ENCODE measurements at places on chromosomes 7 and 10.

DNA sequence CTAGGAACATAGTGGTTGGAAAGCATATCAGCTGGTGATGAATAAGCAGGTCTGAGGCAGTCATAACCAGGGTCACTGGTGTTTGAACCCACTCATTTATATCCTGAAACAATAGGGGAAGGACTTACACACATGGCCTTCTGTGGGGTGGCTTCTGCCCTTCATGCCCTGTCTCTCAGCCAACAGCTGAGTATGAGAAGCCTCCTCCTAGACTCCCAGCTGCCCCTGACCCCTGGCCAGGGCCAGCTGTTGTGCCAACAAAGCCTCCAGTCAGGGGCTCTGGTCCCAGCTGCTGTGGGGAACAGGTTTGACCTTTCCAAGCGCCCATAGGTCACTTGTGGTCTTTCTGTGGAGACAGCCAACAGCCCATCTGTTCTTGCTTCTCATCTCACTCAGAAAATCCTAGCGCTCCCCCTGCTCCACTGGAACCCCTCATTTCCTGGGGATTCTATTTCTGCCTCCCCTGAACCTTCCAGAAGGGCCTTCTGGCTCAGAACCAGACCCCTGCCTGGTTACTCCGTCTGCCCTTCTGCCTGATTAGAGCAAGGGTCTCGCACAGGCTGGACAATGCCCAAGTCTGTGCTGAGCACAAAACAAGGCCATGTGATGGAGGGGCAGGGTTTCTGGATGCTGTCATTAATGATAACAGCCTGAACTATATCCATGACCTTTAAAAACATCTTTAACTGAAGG, 9.7 kb upstream of the PURB start:
- no peak for DNase-seq

- DNase-seq, result no peak
These were observed 544.8 kb downstream of the CNTNAP2 start for GRCh38 chr7:146661435-146661834.

DNA sequence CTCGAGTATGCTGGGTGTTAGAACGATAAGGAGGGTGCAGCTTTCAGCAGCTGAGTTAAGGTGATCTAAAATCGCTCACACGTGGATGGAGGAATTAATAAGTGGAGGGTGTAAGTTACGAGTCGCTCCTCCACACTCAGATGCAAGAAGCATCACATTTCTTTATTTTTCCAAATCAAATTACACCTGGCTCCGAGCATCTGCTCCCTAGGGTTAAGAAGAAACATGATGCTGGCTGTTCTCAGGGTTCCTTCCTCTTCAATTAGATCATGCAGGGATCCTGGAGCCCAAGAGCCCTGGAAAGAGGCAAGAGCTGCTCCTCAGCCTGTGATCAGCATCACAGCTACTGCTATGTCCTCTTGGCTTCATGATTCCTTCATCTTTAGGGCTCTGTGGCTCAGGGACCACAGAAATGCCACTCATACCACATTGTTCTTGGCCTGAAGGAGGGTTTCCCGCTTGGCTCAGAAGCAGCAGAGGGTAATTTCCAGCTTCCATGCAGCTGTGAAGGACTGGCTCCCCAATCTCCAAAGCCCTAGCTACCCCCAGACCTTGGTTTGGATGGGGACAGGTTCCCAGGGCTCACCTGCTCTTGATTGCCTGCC, 235.9 kb upstream of the ZNF32 start:
- DNase-seq, result no peak

- no peak for DNase-seq
These were observed 126.5 kb upstream of the GAD2 start for GRCh38 chr10:26090026-26090425.

GRCh38 chr10:122252805-122253204, 18.3 kb upstream of the BTBD16 start:
- no peak for DNase-seq

GRCh38 chr10:96516337-96516736, 2.6 kb upstream of the TLL2 start:
- no peak for DNase-seq

DNA sequence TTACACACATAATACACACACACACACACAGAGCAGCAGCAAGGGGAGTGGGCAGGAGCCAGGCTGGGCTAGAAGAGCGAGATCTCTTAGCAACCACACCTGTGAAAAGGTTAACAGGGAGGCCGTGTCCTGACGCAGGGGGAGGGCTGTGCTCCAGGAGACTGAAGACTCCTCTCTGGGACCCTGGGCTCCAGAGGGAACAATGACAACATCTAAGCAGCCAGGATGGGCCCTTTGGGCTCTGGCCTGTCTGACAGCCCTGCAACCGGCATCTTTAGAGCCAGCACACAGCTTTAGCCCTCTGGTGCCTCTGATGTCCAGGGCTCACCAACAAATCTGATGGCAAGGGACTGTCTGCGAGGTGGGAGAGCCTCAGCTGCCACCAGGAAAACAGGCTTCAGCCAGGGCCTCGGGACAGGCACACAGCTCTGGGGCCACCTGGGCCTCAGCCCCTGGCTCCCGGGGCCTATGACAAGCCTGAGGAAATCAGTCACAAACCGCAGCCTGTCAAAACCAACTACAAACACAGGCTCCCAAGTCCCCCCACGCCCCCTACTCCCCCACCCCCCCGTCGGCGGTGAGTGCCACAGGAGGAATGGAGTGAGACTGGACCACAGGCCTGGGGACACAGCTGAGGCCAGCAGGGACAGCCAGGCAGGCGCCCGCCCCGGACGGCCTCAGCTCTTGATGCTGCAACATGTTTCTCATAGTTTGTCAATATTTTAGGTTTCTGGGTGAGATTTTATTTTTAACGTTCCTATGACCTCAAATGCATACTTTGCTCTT, 102.8 kb downstream of the TNS3 start:
- no peak for DNase-seq

DNA sequence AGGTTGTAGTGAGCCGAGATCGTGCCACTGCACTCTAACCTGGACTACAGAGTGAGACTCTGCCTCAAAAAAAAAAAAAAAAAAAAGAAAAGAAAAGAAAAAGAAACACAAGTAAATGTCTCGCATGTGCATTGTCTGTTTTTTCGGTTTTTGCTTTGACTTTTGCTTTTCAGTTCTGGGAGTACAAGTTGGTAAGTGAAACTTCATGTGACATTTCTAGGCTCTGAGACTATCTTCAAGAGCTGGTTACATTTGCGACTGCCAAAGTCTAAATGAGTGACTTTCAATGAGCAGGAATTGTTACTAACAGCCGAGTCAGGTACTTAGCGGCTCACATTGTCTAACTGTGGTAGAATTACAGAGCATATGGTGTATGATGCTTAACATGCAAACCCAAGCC, 107.0 kb upstream of the CELF2 start:
- no peak for DNase-seq

DNA sequence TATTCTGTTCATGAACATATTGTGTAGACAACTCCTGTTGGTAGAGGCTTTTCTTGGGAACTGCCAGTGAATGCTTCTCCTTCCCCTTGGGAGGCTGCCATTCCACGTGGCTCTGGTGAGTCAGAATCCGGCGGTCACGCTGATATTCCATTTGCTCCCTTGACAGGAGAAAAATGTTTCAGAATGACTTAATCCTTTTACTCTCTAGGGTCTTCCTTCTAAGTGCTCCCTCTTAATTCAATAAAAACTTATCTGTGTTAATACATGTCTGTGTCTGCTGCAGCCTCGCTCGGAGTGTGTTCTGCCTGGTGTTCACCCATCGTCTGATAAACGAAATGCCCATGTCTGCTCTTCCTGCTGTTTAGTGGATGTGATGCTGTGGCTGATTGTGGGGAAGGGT, 278.6 kb downstream of the ARHGAP12 start:
- DNase-seq, result peak; percentile 70

- no peak for DNase-seq
These were observed 24.1 kb upstream of the ZC3HAV1L start for GRCh38 chr7:139059905-139060304.

DNA sequence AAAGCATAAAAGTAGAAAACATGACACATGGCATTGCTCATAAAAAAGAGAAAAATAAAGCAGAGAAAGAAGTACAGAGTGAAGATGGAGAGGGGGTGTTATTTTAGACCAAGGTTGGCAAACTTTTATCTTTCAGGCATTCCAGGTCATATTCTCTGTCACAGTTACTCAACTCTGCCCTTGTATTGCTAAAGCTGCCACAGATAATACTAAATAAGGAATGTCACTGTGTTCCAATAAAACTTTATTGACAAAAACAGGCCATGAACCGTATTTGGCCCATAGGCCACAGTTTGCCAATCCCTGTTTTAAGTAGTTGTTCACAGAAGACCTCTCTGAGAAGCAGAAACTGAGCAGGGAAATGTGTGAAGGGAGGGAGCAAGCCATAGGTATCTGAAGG, 167.4 kb downstream of the GLI3 start:
- no peak for DNase-seq

DNA sequence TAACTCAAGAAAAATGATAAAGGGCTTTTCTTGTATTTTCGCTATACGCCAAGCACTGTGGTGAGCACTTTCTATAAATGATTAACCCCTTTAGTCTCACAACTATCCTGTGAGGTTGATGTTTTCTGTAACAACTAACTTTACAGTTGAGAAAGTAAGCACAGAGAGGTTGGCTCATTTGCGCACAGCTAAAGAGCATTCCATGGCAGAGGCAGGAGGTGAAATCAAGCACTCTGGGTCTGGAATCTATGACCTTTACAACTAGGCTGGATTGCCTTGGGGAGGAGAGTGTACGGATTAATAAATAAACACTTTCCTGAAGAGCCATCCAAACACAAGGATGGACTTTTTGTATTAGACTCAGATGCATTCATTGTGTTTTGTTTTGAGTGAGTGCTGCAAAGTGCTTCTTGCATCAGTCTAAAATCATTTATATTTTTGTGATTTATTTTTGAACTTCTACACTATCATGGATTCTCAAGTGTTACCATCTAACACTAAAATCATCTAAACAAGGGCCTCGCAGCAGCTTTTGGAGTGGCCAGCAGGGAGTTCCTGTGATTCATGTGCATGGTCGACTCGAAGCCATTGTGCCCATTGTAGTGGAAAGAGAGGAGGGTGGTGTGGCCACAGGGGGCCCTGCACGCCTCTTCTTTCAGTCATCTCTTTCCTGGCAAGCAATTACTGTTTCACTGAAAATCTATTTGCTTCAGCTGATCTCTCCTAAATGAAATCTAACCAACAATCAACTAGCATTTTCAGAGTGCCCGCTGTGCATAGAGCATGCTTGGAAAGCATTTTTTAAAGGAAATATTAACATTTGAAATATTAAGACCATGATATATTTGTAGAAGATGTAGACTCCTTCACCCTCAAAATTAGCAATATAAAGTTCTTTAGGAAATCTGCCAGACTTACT, 633.4 kb upstream of the COBL start:
- no peak for DNase-seq

- no peak for DNase-seq
These were observed 160.6 kb downstream of the MLLT10 start for GRCh38 chr10:21694631-21695030.

DNA sequence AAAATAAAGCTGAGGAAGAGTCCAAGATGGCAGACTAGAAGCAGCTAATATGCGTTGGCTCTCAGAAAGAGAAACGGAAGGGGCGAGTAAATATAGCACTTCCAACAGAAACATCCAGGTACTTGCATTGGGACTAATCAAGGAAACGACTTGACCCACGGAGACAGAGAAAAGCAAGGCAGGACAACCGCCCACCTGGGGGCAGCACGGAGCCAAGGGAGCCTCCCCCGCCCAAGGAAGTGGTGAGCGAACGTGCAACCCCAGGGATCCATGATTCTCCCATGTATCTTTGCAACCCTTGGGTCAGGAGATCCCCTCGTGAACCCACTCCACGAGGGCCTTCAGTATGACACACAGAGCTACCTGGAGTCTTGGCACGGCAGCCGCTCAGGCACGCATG, 45.4 kb upstream of the GRM3 start:
- DNase-seq, result no peak

- DNase-seq, result no peak
These were observed 219.0 kb downstream of the ADRA2A start for GRCh38 chr10:111295788-111296187.

DNA sequence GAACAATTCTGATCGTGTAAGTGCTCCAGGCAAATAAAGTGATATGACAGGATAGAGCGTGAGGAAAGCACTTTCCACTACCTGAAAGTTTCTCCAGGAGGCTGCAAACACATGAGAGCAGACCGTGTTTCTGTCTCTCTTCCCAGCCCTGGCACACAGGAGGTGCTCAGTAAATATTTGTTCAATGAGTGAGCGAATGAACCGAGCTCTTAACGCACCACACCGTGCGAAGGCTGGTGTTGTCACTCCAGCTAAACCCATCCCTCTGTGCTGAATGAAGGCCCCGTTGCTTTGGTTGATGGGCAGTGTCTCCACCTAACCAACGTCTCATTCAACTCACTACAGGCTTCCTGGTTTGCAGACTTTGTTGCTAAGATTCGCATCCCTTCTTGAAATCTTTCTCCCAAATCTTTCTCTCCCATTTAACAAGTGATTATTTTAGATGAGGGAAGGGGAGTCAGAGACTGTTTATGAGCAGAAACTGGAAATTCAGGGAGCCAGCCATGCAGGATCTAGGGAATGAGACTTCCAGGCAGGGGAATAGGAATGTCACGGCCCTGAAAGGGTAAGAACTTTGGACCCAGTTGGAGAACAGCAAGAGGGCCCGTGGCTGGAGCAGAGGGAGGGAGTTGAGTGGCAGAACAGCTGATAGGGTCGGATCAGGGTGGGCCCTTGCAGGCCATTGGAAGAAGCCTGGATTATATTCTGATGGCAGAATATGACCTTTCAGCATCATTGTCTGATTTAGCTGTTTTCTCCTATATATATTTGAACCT, 282.6 kb downstream of the CAMK1D start:
- DNase-seq, result no peak
